Caco-2 (cell line): ENCODE measurements at places on chromosomes 16 and 17.
A peak's percentile ranks its signal among the peaks of the same experiment; 100 is the strongest.

GRCh38 chr16:23252310-23252709 is 49.8 kb upstream of the SCNN1B start:
- DNase-seq: no peak

- DNase-seq: no peak
Measured at GRCh38 chr16:10652730-10653590, 41.8 kb downstream of the TEKT5 start.

GRCh38 chr16:29883987-29884386 is 15.4 kb downstream of the SEZ6L2 start:
- DNase-seq: no peak

GRCh38 chr17:32626379-32626791 is 139.6 kb downstream of the CDK5R1 start:
- DNase-seq: no peak

GRCh38 chr17:65657251-65657828 is 95.9 kb upstream of the AXIN2 start:
- DNase-seq: no peak

GRCh38 chr17:2369551-2370210 is 31.2 kb downstream of the MNT start:
- peak; percentile 40 for DNase-seq

DNA sequence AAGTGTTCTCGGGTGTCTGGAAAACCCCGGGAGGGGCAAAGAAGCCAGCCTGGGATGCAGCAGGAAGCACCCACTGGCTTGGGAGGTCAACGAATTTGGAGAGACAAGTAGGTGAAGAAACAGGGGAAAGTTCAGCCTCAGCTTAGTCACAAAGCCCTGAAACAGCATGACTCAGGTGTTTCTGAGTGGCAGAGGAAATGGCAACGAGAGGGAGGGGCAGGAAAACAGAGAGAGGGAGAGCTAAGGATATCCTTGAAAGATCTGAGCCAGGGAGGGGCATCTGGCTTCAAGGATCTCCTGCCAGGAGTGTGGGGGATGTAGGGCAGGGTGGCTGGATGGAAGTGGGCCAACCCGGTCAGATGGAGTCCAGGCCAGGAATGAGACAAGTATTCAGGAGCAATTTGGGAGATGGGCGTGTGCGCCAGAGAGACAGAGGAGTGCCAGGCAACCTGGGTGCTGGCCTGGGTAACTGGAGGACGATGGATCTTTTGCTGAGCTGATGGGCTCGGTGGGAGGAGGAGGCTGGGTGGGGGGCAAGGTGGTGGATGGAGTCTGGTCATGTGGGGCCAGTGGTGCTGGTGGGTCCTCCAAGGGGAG is 27.2 kb downstream of the ABCC3 start:
- peak; percentile 92 for DNase-seq

DNA sequence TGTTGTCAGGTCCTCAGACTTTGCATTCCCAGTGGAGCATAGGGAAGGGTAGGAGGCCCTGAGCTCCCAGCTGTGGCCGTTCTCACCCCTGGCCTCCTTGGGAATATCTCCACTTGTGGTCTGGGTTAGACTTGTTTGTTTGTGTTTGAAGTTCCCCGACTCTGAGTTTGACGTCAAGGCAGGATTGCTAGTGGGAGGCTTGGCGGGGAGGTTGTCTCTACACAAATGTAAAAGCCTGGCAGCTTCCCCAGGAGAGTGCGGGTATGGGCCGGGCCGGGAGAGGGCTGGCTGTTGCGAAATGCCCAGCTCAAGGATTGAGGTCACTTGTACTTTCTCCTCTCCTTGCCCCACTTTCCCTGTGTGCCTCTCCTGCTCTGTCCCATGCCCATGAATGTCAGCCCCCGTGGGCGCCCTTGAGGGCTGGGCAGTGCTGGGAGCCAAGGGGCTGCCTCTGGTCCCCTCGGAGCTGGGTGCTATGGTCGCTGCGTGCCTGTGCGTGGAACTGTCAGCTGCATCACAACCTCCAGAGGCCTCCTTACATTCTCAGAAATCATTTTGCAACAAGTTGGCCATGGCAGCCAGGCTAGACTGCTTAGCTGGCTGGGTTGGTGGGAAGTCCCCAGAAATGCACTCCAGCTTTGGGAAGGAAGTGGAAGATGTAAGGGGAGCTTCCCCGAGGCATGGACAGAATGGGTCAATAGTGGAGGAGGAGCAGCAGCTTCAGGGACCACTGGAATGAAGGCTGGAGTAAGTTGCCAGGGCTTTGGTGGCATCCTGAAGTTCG is 84.3 kb downstream of the KSR1 start:
- DNase-seq: no peak

GRCh38 chr16:23213831-23214230 is 31.3 kb downstream of the SCNN1G start:
- no peak for DNase-seq

DNA sequence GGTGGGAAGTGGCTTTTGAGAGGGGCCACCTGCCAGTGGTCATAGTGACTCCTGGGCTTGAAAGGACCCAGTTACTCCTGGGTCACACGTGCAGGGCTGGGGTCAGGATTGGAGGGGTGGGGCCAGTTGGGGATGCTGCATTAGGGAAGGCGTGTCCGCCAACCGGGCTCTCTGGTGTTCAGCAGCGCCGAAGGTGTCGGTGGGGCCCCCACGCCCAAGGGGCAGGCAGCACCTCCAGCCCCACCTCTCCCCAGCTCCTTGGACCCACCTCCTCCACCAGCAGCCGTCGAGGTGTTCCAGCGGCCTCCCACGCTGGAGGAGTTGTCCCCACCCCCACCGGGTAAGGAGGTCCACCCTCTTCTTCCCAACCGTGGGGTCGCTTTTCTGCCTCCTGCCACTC is 9.5 kb downstream of the ABI3 start:
- peak; percentile 50 for DNase-seq

GRCh38 chr17:27535178-27535928 is 79.1 kb downstream of the KSR1 start:
- peak; percentile 86 for DNase-seq

DNA sequence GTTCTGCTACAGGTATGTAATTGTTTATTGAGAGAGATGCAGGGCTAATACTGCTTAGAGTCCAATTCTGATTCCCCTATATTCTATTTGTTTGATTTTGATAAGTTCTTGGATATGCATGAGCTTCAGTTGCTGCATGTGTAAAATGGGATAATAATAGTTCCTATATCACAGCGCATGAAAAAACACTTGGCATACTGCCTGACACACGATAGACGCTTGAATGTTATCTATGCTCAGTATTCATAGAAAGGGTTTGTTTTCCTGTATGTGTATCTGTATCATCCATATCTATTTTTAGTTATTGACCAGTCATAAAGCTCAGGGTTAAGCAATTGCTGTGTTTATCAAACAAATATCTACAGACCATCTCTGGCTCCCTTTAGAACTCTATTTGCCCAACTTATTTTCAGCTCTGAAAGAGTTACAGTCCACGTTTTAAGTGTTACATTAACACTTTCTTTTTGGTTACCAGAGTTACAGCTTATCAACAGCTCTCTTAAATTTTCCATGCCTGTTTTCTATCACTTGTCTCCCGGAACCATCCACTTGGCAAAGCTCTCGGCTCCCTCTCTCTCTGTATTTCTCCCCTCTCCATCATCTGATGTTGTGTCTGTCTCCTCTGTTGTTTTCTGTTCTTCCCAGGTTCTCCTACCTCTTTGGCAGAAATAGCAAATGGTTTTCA is 334.8 kb downstream of the CBLN1 start:
- DNase-seq: no peak

DNA sequence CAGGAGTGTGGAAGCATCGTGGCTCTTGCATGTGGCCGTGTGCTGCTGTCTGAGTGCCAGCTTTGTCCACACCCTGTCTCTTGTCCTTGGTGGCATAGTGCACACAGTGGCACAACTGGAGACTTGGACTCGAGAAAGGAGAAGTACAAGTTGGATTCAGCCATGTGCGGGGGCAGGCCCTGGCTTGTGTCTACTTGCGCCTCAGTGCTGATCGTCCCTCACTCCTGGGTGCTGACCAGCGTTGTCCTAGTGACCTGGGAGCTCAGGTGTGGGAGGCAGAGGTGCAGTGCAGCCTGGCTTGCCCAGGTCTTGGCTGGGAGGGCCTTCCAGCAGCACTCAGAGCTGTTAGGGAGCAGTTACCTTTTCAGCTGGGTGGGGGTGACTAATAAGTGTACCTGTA is 20.6 kb downstream of the MPRIP start:
- DNase-seq: no peak

DNA sequence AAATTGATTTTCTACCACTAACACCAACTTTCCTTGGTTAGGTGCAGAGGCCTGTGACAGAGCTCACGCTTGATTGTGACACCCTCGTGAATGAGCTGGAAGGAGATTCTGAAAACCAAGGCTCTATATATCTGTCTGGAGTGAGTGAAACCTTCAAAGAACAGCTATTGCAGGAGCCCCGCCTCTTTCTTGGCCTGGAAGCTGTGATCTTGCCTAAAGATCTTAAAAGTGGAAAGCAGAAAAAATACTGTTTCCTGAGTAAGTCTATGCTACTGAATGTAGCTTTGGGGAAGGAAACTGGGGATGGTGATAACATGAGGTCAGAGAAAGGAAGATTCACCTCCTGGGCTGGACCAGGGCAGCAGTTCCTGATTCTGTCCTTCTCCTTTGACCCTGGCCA is 38.3 kb downstream of the REXO5 start:
- no peak for DNase-seq

DNA sequence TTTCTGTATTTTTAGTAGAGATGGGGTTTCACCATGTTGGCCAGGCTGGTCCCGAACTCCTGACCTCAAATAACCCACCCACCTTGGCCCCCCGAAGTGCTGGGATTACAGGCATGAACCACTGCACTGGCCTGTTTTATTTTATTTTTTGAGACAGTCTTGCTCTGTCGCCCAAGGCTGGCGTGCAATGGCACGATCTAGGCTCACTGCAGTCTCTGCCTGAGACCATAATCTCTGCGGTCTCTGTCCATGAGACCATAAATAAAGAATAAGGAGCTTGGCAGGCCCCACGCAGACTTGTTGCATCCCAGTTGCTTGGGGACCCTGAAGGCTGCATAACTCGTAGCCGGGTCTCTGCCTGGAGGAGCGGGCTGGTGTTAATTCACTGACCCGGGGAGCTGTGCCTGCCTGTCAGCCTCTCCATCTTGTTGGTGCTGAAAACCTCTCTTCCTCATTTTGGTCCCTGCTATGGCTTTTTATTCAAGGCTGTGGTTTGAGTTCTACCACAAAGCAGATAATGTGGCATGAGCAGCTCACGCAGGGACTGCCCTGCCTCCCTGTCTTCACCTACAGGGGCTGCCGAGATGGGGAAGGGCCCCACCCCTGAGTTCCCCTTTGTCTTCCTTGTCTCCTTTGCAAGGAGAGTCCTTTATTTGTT is 82.1 kb downstream of the MSI2 start:
- no peak for DNase-seq

DNA sequence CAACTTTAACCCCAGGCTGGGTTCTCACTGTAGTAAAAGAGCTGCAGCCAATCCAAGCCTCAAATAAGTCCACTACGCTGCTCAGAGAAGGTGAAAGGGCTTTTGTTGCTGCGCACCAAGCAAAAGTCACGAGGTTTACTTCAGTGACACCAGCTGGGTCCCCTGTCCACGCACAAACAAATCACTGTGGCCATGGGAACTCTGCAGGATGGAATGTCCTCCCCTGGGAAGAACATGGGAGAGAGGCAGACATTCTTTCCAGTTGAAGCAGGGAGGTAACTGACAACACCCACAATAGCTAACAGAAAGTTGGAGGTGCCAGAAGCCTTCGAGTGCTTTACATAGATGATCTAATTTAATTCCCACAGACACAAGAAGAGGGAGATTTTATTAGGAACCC is 181.9 kb downstream of the PMP22 start:
- DNase-seq: no peak

GRCh38 chr16:85262558-85263238 is 150.4 kb upstream of the CIBAR2 start:
- DNase-seq: no peak

GRCh38 chr17:1726626-1727257 is 2.2 kb downstream of the WDR81 start:
- no peak for DNase-seq

DNA sequence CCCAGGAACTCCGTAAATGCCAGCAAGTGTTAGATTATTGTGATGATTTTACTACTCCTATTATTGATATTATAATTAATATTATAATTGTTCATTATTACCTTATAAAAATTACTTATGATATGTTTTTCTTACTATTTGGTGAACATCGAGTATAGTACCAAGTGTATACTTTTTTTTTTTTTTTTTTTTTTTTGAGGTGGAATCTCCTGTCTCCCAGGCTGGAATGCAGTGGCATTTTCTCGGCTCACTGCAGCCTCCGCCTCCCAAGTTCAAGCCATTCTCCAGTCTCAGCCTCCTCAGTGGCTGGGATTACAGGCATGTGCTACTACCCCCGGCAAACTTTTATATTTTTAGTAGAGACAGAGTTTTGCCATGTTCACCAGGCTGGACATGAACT is 347.0 kb downstream of the WWOX start:
- DNase-seq: no peak

DNA sequence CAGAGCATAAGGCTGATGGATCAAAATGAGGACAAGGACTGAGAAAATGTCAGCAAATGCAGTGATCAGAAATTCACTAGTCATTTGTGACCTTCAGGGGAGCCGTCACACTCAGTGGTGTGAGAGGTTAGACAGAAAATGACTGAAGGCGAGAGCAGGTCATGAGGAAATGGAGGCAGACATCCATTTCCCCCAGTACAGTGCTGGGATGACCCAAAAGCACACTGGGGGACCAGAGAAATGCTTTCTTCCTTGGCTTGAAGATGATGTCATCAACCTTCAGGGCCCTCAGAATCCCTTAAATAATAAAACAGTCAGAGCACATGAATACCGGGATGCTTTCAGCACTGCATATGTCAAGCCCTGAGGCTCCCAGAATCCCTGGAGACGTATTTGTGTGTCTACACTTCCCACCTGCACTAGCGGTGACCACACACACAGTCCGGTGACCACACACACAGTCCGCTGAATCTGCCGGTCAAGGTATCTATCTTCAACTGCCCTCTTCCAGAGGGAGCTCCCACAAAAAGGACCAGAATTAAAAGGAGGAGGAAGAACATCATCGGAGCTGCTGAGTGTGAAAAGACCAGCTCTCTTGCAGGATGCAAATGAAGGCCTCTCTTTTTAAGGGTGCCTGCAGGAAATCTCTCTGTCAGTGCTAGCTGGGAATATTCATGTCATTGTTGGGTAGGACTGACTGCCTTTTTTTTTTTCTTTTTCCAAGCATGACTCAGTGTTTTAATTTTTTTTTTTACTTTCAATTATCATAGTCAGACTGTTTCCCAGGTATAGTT is 8.2 kb downstream of the UBE2O start:
- DNase-seq: no peak

DNA sequence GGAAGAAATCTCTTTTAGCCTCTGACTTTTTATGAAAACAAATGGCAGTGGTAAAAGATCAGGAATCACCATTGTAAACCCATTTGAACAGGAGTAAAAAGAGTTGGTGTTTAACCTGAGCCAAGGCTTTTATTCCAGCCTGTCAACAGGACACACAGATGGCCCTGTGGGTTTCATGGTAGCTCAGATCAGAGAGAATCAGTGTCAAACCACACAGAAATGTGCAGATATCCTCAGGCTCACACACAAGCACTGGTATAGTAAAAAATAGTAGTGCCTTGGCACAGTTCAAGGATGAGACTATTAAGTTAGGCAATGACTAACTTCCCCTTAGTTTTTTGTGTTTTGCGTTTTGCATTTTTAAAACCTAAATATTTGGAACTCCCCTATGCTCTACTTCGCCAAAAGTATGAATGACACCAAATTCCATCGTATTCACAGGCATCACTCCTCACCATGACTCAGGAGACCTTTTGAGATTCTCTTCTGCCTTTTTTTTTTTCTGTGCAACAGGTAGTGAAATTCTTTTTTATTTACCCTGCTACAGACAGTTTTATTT is 1200.0 kb downstream of the CDH11 start:
- no peak for DNase-seq

- DNase-seq: no peak
Measured at GRCh38 chr17:39996800-39997199, 16.2 kb downstream of the PSMD3 start.
